ENCODE measurements at places on chromosomes 7 and 10.

DNA sequence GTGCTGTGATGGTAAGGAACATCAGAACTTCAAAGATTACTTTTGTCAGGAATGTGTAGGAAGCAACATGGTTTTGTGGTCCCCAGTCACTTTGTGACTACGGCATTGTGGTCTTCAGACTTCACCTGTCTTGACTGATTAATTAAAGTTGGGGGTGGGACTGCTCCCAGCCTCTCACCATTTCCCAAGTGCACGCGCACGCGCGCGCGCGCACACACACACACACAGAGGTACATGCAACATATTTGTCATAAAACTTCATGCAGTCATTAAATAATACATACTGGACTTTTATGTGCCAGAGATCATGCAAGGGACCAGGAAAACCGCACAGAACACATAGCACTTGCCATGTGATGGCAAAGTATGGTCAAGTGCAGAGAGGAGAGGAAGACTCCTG is 181.2 kb downstream of the EVX1 start:
- DNase-seq = no peak

GRCh38 chr10:62972103-62972502 is 155.9 kb upstream of the EGR2 start:
- DNase-seq = no peak

DNA sequence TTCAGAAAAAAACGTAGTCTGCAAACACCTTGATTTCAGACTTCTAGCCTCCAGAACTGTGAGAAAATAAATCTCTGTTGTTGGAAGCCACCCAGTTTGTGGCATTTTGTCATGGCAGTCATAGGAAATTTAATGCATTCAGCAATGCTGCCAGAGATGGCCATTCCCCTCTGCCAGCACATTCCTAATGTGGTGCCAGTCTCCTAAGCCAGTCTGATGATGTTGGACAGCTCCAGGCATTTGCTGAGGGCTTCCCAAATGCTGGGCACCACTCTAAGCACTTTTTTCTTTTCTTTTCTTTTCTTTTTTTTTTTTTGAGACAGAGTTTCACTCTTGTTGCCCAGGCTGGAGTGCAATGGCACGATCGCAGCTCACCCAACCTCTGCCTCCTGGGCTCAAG is 666.7 kb upstream of the C7orf33 start:
- DNase-seq = no peak

DNA sequence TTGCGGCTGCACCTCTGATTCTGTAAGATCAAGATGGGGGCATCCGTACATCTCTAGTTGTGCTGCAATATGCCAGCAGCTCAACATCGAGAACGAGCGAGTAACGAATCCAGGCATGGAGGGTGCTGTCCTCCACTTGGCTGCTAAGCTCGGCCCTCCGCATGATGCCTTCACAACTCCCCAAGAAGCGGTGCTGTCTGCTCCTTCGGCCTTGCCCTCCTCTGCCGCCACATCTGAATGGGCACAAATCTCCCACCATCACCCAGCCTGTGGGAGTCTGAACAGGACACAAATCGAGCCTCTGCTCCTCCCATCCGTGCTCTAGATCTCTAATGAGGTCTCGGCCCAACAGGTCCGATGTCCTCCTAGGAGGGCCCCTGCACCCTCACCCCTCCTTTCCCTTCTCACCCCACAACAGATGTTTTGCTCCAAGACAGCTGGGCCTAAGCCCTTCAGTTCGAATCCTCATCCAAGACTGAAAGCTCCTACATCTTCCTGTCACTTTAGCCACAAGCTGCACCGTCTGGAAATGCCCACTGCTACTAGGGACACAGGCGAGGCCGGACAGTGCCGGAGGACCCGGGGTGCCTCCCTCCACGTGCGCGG is 86.7 kb downstream of the ZNF33B start:
- no peak for DNase-seq

- no peak for DNase-seq
These were observed 225.0 kb downstream of the CACNB2 start for GRCh38 chr10:18364987-18365775.

GRCh38 chr7:82594665-82595064 is 151.1 kb upstream of the CACNA2D1 start:
- DNase-seq = no peak

DNA sequence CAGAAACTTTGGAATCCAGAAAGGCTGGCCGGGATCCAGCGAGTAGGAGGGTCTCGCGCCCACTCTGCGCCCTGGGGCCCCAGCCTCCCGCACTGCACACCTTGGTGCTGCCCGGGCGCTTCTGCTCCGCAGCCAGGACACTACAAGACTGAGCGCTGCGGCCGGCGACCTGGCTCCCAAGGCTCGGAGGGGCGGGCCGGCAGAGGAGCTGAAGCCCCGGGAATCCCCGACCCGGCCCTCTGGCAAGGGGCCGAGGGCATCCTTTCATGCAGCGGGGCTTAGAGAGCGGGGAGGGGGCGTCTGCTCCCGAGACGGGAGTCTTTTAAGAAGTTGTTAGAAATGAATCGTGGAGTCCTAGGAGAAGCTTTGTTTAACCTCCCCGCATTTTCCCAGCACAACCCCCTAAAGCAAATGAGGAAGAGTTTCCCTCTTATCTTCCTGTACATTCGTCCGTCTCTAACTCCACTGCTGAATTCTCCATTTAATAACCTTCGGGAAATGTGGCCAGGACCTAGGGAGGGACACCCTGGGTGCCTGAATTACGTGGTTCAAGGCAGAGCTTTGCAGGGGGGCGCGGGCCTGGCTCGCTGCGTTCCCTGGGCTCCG is 1.1 kb downstream of the VWC2 start:
- no peak for DNase-seq

- no peak for DNase-seq
These were observed 72.4 kb upstream of the TAC1 start for GRCh38 chr7:97659363-97660045.

GRCh38 chr7:50377356-50377755 is 72.8 kb downstream of the FIGNL1 start:
- no peak for DNase-seq

DNA sequence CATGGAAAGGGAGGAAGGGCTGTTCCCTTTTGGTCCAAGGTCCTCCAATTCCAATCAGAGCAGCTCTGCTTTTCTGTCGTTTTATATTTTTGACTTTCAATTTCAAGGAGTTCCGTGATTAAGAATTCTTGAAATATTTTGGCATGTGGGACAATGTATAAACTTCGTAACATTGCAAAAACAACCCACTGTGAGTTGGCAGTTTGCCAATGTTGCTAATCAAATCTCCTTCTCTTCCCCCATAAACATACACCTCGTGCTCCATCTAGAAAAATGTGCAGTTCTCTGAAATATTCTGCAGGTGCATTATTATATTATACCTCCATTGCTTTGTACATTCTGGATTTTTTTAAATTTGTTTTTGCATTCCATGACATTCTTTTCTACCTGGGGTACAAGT is 49.8 kb downstream of the POU6F2 start:
- DNase-seq = no peak

DNA sequence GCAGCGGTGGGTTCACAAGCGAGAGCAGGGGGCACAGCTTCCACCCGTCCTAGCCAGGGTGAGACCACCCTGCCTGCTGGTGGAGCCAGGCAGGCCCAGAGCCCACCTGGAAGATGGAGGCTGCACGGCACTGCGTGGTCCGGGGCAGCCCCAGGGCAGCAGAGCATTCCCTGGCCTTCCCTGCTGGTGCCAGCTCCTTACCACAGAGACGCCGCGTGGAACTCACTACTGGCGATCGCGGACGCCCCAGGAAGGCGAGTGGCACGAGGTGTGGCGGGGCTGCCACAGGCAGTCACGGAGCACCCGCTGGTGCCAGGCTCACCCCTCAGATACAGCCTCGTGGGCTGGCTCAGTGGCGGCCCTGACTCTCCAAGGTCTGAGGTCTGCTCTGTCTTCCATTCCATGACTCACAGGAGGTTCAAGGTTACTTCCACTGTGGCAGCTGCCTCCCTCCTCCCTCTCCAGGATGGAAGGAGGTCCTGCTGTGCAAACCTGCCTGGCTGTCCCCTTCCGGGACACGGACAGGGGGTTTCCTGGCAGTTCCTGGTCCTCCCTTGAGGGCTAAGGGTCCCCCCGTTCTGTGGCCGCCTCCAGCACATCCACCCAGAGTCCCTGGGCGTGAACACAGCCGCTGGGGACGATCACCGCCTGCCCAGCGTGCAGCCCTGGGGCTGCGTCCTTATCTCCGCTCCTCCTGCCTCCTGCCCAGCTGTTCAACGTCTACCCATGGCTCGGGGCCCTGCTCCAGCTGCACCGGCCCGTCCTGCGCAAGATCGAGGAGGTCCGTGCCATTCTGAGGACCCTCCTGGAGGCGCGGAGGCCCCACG is 3.1 kb downstream of the CYP2W1 start:
- DNase-seq = no peak

GRCh38 chr7:499853-500485 is 19.7 kb downstream of the PDGFA start:
- DNase-seq = no peak

- DNase-seq = peak; percentile 27
These were observed 125.0 kb downstream of the FOXP2 start for GRCh38 chr7:114539575-114539974.

DNA sequence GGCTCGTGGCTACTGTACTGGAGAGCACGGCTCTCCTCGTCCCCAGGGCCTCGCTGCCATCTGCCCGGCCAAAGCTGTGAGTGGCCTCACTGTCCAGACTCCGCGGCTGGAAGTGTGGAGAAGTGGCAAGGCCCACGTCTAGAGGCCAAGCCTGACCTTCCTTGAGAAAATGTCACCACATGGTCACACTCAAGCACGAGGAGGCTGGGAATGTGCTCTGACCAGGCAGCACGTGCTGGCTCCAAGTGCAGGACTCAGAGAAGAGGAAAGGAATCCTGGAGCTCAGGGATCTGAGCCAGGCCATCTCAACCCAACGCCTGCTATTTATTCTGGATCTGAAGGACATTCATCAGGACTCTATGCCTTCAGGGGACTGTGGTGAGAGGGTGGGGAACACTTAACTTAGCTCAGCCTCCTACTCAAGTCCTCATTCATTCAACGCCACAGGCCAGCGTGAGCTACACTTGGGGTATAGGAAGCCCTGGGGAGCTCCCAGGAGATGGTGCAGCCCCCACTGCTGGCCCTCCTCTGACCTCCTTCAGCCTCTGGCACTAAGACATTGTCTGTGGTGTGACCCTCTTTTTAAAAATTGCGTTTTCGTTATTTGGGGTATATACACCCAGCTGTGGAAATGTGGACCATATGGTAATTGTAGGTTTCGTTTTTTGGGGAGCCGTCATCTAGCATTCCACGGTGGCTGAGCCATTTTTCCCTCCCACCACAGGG is 29.0 kb downstream of the EN2 start:
- no peak for DNase-seq

GRCh38 chr10:77896058-77896457 is 30.5 kb downstream of the DLG5 start:
- no peak for DNase-seq

- DNase-seq = no peak
These were observed 108.2 kb downstream of the HIP1 start for GRCh38 chr7:75630549-75630948.

DNA sequence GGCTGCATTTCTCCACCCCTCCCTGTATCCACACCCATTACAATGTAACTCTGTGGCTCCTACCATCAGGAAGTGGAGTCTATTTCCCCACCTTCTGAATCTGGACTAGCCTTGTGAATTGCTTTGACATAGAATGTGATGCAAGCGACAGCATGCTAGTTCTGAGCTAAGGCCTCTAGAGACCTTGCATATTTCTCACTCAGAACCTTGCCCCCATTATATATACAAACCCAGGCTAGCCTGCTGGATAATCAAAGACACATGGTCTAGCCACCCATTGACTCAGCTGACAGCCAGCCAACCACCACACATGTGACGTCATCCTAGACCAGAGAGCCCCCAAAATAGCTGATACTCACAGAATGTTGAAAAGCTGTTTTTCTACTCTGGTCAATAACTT is 77.9 kb downstream of the CCDC71L start:
- peak; percentile 95 for DNase-seq

GRCh38 chr10:95278061-95278988 is 12.5 kb downstream of the PDLIM1 start:
- DNase-seq = no peak

DNA sequence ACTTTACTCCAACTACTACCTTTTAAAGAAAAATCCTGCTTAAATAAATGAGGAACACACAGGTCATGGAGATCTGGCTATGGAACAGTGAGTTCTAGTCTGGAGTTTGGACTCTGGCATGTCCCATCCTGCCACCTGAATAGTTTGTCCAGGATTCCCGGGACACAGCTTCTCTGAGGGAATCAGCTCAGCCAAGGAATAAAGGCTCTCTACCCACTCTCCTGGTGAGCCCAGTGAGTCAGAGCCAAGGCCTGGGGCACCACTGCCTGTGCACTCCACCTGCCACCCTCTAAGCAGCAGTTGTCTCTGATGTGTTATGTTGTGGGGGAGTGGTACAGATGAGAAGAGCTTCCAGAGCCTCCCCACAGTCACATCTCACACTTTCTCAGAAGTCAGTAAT is 113.5 kb downstream of the HTR5A start:
- DNase-seq = no peak

- no peak for DNase-seq
These were observed 19.8 kb downstream of the DNAJB12 start for GRCh38 chr10:72334825-72335393.

DNA sequence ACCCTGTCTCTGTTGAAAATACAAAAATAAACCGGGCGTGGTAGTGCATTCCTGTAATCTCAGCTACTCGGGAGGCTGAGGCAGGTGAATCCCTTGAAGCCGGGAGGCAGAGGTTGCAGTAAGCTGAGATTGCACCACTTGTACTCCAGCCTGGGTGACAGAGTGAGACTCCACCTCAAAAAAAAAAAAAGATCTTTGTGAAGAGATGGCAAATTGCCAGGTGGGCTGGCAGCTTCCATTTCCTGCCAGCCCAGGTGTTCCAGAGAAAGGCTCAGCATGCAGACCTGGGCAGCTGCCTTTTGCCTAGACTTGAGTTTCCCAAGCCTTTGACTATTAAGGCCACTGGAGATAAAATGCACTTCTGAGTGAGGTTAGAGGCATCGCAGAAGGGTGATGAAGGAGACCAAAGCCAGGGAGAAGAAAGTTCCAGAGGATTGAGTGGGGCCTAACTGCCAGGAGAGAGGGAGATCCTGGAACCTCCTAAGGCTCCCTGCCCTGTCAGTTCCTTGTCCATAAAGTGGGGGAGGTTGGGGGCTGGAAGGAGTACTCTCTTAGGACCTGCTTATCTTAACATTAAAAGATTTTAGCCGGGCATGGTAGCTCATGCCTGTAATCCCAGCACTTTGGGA is 10.0 kb upstream of the DDIT4 start:
- no peak for DNase-seq

DNA sequence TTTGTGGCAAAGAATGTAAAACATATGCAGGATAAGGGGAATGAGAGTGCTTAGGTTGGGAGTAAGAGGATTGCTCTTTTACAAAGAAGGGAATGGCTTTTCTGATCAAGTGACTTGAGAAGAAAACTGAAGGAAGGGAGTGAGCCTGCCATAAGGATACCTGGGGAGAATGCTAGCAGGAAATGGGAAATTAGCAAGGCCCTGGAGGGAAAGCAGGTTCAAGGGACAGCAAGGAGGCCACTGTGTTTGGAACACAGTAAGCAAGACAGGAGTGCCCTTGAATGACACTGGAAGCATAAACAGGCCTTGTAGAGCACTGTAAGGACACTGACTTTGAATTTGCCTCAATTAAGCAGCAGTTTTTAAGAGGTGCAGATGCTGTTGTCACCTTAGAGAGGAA is 1069.9 kb downstream of the DNAJB9 start:
- no peak for DNase-seq

Measured in fibroblast of skin of left quadriceps (primary cell).